ENCODE measurements at places on chromosomes 7 and 10.

GRCh38 chr7:156547884-156548561 lies 92.6 kb upstream of the RNF32 start:
- DNase-seq: no peak

DNA sequence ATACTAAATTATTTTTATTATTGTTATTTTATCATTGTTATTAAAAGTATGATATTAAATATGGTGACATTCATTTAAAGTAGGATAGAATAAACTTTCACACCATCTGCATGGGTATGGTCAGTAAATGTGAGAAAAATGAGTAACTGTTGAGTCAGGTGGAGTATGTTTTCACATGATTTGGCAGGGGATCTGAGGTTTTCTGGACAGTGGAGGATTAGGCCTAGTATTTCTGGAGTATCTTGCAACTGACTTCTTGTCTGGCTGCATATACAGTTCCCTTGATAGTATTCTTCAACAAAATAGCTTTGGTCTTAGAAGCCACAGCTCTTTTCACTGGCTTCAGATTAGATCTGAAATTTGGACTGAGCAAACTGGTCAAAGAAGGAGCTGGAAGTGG lies 54.5 kb downstream of the GBF1 start:
- DNase-seq: no peak

- DNase-seq: no peak
Observed at GRCh38 chr7:11237742-11238141, 264.1 kb downstream of the PHF14 start.

- no peak for DNase-seq
Observed at GRCh38 chr7:19235680-19236079, 90.5 kb upstream of the FERD3L start.

DNA sequence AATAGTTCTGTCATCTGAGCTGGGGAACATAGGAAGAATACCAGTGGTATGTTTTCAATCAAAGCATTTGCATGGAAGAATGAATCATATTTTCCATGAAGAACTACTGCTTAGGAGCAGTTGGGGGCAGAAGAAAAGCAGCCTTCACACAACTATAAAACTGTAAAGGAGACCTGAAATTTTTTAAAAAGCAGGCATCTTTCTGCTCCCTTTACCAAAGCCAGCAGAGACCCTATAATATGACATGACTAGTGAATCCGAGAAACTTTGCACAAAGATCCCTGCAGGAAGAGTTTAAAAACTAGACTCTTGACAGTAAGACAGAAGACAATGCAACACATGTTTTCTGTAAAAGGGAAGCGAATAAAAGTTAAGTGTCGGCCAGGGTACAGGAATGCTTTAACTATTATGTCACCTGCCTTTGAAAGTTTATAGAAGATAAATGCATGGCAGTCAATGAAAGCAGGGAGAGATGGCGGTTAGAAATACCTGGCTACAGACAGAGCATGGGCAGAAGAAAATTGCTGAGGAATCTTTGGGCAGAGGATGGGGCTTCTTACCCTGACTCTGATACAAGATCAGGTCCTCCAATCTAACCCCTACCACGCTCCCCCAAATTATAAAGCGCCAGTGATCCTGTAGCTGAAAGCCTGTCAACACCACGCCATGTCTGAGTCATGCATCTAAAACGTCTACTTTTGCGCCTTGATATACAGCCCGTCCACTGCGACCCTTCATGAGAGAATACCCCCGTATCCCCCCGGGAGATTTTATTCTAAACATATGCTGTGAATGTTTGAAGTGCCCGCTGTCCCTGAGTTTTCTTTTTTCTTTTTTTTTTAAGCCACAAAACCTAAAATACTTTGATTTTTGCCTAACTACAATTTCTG lies 93.1 kb downstream of the GLI3 start:
- no peak for DNase-seq

DNA sequence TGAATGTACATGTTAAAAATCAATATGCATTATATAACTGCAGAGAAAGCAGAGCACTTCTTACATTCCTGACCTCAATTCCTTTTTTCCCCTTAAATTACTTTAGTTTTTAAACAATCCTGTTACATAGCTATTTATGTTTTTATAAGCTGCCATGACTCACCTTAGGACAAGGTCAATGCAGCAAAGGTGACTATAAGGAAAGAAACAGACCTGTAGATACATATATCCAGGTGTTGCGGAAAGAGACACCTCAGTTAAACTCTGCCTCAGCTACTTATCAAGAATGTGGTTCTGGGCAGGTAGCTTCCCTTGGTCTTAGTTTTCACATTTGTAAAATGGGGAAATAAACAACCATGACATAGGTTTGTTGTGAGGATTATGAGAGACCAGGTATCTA lies 105.5 kb downstream of the DPY19L1 start:
- DNase-seq: no peak

GRCh38 chr7:157627033-157627432 lies 290.2 kb downstream of the DNAJB6 start:
- no peak for DNase-seq

DNA sequence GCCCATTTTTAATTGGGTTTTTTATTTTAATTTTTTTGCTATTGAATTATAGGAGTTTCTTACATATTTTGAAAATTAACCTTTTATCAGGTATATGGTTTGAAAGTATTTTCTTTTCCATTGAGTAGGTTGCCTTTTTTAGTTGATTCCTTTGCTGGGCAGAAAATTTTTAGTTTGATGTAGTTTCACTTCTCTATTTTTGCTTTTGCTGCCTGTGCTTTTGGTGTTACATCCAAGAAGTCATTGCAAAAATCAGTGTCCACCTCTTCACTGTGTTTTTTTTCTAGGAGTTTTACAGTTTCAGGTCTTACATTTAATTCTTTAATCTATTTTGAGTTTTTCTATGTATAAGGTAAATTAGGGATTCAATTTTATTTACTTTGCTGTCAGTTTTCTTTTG lies 129.8 kb upstream of the FERD3L start:
- no peak for DNase-seq

DNA sequence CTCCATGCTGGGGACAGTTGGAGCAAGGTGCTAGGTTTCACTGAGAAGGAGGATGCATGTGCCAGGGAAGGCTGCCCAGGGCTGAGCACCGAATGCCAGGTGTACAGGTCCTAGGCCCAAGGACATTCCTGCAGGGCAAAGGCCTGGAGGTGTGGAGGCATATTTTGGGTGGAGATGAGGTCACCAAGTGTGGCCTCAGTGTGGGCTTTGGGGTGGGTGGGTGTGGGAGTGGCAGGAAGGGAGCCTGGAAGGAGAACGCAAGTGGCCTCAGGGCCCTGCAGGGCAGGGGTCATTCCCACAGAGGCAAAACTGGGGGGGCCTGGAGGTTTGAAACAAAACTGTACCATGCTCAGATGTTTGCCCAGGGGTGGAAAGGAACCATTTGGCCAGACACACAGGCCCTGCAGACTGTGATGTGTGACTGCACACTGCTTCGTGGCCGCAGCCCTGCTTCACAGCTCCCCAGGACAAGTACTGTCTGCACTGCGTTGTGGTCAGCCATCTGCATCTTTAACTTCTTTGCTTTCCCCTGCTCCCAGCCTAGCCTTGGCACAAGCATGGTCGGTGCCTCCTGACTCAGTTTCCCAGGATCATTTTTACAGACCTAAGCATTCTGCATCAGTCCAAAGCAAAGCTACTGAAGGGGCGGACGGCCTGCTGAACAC lies 5.1 kb downstream of the PLPP4 start:
- DNase-seq: no peak

DNA sequence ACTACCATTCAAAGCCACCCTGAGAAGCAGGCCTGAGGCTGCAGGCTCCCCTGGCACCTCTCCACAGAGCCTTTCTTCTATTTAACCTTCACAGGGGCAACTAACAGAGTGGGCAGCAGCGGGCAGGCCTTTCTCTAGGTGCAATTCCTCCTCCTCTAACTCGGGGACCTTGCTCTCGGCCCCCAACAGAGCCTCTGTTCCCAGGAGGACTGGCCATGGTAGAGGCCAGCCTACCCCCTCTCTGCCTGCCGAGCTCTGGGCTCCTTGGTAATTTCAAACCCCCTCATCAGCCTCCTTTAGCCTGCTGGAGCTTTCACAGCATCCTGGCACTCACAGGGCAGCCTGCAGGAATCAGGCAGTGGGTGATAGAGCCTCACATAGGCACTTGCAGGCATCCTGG lies 920.8 kb upstream of the ZNF722 start:
- DNase-seq: no peak

DNA sequence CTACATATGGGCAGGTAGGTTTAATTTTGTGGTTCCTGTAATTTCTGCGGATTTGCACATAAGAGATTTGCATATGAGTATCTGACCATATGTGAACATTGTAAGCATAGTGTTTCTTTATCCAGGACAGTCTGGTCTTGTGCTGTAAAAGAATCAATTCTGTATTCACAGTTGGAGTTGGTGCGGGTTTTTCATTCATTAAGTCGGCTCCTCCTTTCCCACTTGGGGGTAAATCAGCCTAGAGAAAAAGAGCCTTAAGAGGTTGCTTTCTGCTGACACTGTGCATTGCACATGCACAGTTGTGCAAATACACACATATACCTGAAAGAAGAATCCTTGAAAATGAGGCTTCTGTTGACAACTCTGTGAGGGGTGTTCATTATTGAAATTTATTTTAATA lies 6.1 kb upstream of the CYP26C1 start:
- no peak for DNase-seq

DNA sequence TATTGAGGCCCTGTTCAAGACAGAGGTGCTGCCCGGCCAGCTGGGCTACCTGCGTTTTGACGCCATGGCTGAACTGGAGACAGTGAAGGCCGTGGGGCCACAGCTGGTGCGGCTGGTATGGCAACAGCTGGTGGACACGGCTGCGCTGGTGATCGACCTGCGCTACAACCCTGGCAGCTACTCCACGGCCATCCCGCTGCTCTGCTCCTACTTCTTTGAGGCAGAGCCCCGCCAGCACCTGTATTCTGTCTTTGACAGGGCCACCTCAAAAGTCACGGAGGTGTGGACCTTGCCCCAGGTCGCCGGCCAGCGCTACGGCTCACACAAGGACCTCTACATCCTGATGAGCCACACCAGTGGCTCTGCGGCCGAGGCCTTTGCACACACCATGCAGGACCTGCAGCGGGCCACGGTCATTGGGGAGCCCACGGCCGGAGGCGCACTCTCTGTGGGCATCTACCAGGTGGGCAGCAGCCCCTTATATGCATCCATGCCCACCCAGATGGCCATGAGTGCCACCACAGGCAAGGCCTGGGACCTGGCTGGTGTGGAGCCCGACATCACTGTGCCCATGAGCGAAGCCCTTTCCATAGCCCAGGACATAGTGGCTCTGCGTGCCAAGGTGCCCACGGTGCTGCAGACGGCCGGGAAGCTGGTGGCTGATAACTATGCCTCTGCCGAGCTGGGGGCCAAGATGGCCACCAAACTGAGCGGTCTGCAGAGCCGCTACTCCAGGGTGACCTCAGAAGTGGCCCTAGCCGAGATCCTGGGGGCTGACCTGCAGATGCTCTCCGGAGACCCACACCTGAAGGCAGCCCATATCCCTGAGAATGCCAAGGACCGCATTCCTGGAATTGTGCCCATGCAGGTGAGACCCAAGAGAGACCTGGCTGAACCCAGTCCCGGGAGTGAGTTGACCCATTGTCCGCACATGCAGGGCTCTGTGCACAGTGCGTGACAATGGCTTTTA lies 2.8 kb downstream of the RBP3 start:
- no peak for DNase-seq

GRCh38 chr7:144023171-144023827 lies 23.2 kb downstream of the OR6B1 start:
- DNase-seq: no peak

DNA sequence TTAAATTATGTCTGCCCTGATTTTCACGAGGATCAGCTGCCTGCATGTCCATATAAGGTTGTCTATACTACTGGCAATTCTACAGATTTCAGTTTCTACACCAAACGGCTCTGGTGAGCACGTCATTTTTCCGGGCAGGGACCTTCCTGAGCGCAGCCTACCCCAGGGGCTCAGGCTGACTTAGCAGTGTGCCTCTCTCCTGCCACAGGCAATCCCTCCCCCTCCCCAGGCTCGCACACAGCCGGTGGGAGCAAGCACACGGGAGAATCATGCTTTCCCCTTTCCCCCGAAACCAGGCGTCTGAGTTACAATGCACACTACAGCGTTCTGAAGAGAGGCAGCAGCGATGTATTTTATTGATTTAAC lies 1.7 kb downstream of the KLF6 start:
- peak; percentile 84 for DNase-seq

- no peak for DNase-seq
Observed at GRCh38 chr7:47300472-47301104, 281.3 kb downstream of the TNS3 start.

GRCh38 chr10:124477614-124478363 lies 16.2 kb downstream of the LHPP start:
- DNase-seq: no peak

- DNase-seq: no peak
Observed at GRCh38 chr10:96820765-96821164, 11.3 kb upstream of the LCOR start.

DNA sequence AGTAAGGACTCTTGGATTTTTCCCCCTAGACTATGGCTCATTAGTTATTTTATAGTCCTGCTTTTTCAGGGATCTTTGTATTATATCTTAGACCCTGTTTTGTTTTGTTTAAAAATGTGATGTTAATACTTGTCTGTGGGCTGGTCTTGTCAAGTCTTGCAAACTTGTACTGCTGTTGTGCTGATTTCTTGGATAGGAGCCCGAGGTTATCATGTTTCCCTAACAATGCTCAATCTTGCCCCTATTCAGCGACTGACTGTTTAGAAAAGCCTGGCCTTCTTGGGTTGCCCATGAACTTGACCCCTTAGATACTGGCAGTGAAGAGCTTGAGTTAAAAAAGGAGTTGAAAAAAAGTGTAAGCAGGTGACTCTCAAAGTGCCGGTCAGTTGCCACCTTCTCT lies 115.7 kb downstream of the KIAA1217 start:
- DNase-seq: no peak

GRCh38 chr10:80161321-80162083 lies 29.0 kb downstream of the PLAC9 start:
- no peak for DNase-seq

- no peak for DNase-seq
Observed at GRCh38 chr7:33873518-33873917, 31.8 kb upstream of the BMPER start.

GRCh38 chr7:157189405-157189804 lies 50.7 kb downstream of the UBE3C start:
- DNase-seq: no peak

DNA sequence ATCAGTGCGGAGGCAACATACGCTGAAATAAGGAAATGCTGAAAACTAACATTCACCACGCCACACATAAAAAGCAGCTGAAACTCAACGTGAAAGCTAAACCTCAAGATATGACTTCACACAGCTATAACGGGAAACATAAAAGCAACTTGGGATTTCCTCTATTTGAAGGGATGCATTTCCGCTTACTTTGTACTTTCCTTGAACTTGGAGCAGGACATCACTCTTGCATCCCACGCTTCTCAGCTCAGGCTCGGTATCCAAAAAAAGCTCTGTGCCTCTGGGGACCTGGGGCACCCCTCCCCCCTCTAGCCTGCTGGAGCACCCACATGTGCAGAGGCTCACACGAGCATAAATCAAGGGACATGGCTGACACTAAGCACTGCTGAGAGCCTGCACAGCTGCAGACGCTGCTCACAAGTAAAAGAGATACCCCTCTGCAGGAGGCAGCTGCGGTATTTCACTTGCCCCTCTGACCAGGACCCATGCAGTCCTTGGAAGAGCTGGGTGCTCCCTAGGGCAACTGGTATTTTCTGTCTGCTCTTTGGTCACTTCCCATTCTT lies 34.2 kb downstream of the PARD3 start:
- no peak for DNase-seq
